ENCODE measurements at places on chromosomes 12 and 14.

DNA sequence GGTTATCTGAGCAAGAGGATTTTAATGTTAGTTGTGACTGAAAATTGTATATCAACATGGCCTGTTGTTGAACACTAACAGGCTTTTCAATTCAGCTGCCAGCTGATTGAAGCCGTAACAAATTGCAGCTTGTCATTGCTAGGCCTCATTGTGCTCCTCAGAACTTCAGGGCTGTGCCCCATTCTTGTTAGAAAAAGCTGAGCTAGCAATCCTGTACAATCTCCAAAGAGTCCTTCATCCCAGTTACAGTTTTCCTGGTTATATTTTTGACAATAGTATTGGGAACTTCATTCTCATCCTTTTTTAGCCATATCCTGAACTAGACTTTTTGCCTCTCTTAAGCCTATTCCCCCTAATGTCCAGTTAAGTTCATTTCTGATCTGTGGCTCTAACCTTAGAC, 564.1 kb upstream of the ATXN7L3B start:
- no peak for DNase-seq

GRCh38 chr12:6457220-6457945, 5.5 kb downstream of the TAPBPL start:
- DNase-seq: no peak

- no peak for DNase-seq
Measured at GRCh38 chr14:60485057-60485597, 736 bp downstream of the C14orf39 start.

- no peak for DNase-seq
Measured at GRCh38 chr12:9098115-9098452, 17.6 kb downstream of the A2M start.

DNA sequence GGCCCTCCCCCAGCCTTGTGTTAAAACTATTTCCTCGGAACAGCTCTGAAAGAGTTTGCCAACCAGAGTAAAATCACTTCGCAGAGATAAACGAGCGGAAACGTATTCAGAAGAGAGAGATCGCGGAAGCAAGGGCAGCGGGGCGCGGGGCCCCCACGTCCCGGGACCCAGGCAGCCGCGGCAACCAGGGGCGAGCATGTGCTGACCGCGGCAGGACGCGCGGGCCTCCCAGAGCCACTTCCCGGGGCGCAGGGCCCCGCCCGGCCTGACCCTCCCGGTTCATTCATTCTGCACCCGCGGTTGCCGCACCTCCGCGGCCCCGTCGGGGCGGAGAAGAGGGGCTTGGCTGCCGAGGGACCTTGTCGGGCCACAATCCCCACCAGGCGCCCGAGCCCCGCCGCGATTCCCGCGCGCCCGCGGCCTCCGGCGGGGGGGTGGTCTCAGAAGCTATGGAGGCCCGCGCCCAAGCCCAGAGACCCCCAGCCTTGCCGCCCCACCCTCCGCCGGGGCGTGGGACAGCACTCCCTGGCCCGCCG, 598 bp downstream of the UBE2N start:
- DNase-seq: peak; percentile 51

DNA sequence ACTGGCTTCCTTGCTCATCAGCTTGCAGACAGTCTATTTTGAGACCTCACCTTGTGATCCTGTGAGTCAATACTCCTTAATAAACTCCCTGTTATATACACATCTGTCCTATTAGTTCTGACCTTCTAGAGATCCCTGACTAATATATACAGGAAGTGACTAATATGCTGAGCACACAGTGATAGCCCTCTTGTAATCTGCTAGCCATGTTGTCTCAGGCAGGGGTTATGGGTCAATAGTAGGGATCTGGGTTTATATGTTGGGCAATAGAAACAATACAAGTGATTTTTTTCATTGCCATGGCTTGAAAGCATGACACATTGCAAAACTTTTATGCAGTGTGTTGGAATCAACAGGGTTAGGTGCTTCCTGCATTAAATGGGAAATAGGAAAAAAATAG, 562.2 kb downstream of the GALC start:
- no peak for DNase-seq

GRCh38 chr14:95248432-95248831, 71.3 kb downstream of the CLMN start:
- no peak for DNase-seq

DNA sequence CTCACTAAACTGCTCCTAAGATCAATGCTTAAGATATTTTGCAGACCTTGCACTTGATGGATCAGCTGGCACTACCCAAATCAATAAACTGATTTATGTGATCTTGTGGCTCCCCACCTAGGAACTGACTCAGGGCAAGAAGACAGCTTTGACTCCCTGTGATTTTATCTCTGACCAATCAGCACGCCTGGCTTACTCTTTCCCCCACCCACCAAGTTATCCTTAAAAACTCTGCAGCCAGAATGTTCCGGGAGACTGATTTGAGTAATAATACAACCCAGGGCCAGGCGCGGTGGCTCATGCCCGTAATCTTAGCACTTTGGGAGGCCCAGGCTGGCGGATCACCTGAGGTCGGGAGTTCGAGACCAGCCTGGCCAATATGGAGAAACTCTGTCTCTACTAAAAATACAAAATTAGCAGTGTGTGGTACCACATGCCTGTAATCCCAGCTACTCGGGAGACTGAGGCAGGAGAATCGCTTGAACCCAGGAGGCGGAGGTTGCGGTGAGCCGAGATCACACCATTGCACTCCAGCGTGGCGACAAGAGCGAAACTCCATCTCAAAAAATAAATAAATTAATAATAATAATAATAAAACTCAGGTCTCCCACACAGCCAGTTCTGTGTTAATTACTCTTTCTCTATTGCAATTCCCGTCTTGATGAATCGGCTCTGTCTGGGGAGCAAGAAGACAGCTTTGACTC, 12.0 kb downstream of the MORN3 start:
- no peak for DNase-seq

DNA sequence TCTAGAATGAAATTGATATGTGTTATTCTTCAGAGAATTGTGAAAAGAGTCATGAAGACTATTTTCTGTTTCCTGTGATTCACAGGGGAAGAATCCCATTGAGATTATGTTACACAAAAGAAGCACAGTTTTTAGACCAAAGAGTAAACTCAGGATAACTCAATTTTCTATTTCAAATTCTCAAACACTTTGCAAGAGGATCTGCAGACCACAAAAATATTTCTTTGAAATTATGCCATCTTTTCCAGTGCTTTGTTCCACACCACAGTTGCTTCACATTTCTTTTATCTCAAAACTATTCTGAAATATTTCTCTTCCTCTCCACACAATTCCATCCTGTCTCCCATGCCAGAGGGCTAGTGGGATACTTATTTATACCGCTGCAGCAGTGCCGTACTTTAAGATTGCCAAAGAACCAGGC, 188.9 kb upstream of the FOXG1 start:
- no peak for DNase-seq

- no peak for DNase-seq
Measured at GRCh38 chr14:76975812-76976211, 52.7 kb downstream of the IRF2BPL start.

- DNase-seq: no peak
Measured at GRCh38 chr12:46456356-46457334, 84.1 kb upstream of the SLC38A2 start.

DNA sequence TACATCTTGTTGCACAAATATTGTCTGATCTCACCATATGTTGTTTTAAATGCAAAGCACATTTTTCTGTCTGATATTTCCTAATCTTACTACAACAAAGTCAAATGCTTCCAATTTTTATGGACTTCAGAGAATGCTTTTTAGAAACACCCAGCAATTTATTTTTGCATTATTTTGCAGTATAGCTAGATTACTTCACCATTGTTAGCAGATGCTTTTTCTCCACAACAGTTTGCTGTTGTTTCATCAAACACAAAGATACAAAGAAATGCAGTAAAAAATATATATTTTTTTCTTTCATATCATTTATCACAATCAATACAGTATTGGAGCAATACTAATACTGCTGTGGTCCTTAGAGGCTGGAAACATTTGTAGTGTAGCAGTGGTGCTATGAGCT, 674.4 kb downstream of the TMTC2 start:
- no peak for DNase-seq

DNA sequence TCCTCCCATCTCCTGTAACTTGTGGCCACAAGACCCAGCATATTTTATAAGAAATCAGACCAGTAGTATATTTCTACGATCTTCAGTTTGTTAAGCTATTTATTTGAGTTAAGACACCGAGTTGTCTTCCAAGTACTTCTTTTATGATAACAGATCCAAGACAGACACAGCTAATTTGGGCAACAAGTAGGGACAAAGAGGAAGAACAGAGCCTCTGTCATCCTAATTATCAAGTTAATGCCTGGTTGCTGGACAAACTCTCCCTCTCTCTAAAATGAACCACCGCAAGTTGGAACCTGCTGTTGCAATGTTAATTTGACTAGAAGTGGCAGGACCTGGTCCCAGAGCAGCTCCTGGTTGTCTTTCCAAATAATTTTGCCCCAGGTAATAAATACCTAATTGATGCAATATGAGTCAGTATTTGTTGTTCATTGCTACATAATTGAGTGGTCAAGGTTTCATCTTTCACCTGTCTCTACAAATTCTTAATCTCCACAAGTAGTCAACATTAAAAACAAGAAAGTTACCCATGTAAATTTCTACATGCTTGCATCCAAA, 323.7 kb downstream of the PAWR start:
- no peak for DNase-seq

Measured in activated CD4-positive, alpha-beta T cell treated with anti-CD3 and anti-CD28 coated beads, Interleukin-2, amount 10 ng/mL, durations not matched to agents 7 days and 5 days (primary cell).